CD4-positive, alpha-beta T cell treated with Interleukin-17A for 1 hour (primary cell): ENCODE measurements at places on chromosomes 1 and 21.

GRCh38 chr1:245843101-245843500 is 664.0 kb downstream of the SMYD3 start:
- DNase-seq: no peak

- DNase-seq: no peak
Observed at GRCh38 chr1:27400082-27400962, 7.9 kb downstream of the GPR3 start.

DNA sequence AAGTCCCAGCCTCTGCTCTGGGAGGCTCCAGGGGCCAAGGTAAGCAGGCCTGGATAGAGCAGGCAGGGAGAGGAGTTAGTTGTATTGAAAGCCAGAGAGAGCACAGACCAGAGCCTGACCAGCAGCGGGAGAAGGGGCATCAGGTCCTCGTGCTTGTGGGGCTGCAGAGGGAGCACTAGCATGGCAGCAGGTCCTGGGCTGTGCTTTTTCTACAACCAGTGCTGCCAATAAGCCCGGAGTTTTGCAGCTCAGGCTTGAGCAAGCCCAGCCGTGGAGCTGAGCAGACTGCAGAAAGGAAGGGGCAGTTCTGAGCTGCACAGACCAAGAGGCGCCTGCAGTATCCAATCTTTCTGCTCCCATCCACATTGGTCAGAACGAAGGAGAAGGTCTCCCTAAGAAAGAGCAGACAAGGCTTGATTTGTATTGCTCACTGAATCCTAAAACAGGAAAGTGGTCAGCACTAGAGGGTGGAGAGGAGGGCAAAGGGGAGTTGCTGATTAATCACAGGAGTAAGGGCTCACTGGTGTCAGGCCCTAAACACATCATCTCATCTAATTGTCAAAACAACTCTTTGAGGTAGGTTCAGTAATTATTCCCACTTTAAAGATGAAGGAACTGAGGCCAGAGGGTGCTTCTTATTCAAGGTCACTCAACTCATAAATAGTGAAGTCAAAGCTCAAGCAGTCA is 2.7 kb downstream of the DENND2D start:
- DNase-seq: peak; percentile 72

DNA sequence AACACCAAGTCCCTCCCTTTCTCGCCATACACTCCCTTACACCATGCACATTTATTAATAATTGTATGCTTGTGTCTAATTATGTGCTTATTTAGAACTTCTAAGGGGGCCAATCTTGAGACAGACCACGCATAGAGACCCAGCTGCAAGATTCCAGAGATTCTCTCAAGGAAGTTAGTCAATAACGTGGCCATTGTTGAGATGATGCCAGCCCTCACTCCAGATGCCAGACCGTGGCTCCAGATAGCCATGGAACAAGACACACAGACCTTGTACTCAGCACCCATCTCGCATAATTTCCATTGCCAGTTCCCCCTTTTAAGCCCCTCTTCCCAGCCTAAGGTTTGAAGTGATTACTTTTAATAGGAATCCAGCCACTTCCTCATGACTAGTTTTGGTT is 62.4 kb downstream of the DIRAS3 start:
- DNase-seq: no peak

DNA sequence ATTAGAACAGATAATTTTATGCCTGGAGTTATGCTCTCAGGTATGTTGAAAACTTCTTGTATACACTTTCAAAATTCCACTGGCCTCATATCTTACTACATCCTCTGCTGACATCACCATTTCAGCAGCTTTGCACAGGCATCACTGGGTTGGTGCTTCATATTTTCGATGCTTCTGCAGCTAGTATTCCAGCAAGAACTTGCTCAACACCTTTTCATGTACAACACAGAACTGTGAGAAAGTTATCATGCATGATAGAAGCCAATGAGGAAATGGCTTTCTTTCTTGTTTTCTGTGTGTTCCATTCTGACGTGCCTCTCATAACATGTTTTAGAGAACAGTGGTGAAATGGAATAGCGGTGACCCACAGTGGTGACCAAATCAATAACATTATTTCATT is 5.1 kb upstream of the GBP5 start:
- peak; percentile 64 for DNase-seq

DNA sequence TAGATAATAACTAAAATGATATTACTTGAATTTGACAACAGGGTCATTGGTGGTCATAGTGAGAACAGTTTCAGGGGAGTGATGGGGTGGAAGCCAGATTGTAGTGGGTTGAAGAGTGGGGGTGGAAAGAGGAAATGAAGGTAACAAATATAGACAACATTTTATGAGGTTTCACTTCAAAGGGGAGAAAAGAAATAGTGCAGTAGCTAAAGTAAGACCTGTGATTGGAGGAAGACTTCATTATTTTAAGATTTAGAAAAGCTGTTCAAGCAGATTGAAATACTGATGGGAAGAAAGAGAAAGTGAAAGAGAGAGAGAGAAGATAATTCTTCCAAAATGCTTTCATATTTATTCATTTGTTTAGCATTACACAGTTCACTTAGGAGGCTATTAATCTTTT is 52.0 kb upstream of the KCNA3 start:
- DNase-seq: peak; percentile 33

DNA sequence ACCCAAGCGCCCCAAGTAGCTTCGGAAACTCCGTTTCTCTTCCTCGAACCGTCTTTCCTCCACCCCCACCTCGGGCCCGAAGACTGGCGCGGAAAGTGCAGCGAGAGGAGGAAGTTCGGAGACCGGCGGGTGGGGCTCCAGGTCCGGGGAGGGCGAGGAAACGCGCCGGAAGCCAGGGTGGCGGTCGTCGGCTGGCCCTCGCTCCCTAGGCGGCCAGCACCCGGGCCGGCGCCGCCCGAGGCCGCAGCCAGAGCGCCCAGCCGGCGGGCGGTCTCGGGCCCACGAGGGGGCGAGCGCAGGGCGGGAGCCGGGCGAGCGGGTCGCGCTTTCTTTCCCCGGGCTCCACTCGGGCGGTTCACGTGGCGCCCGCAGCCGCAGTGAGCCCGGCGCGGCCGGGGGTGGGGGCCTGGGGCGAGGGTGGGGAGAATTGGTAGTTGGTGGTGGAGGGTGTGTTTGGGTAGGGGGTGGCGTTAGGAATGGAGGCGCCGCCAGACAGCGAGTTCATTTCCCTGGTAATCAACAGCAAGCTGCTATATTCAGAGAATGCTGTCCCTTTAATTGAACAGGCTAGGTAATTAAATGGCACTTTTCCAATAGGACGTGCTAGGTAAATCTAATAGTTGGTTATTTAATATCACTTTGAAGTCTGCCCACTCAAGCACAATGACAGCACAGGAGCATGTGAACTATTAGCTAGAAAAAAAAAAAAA is 6.7 kb downstream of the LMO4 start:
- DNase-seq: peak; percentile 69

DNA sequence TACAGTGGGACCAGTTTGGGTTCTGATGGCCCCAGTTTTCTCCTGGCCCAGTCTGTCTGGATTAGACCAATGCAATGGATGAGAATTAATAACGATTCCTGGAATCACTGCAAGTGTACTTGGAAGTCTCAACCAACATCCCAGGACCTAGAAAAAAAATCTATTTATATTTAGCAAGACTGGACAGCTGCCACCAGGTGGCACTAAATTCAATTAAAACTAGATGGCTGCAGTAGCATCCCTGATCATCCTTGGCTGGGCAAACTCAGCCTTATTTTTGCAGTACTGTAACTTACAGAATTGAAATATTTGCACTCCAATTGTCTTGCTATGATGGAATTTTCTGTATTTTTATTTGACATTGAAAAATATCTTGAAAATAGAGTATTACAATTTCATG is 165.7 kb downstream of the NCAM2 start:
- peak; percentile 30 for DNase-seq

- no peak for DNase-seq
Observed at GRCh38 chr1:192810253-192810880, 1.5 kb downstream of the RGS2 start.

DNA sequence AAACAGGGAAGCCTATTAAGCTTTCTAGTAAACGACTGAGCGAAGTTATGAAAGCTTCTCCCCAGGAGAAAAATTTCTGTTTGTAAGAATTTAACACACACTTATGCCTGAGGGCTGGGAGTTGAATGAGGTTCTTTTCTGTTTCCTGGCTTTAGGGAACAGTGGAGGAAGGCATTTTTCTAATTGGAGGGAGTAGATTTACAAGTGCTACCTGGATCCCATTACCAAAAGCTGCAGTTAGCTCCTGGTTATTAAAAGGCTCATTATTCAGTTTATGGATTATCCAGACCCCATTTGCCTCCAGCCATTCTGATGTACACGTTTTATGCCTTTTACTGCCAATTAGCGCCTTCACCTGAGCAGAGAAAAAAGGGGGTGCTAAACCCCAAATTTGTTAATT is 7.5 kb downstream of the ST6GALNAC3 start:
- DNase-seq: no peak

DNA sequence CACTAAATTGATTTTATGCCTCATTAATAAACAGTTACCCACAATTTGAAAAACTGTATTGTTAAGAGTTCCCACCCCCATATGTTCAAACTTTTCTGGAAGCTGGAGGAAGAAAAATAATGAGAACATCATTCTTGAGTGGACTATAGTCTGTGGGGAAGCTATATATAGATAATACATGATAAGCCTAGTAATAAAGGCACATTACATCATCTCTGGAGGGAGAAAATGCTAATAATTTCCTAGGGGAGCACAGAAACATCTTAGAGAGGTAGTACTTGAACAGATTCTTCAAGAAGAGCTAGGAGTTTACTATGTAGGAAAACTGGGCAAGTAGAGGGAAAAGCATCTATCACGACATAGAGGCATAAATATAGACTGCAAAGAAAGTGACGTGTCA is 19.6 kb downstream of the CYP2J2 start:
- no peak for DNase-seq

- DNase-seq: no peak
Observed at GRCh38 chr1:7362947-7363346, 408.1 kb upstream of the VAMP3 start.

GRCh38 chr1:244458781-244459180 is 2.3 kb upstream of the CATSPERE start:
- no peak for DNase-seq

GRCh38 chr1:41613689-41614574 is 129.4 kb upstream of the EDN2 start:
- no peak for DNase-seq

GRCh38 chr1:194640322-194640721 is 1453.9 kb upstream of the B3GALT2 start:
- no peak for DNase-seq

DNA sequence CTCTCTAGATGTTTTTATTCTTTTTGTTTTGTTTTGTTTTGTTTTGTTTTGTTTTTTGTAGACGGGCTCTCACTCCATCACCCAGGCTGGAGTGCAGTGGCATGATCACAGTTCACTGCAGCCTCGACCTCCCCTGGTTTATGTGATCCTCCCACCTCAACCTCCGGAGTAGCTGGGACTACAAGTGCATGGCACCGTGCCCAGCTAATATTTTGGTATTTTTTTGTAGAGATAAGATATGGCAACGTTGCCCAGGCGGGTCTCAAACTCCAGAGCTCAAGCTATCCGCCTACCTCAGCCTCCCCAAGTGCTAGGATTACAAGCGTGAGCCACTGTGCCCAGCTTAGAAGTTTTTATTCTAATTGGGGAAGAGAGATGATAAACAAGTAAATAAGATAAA is 13.3 kb upstream of the TP53BP2 start:
- DNase-seq: no peak

GRCh38 chr1:31033598-31033997 is 31.9 kb downstream of the PUM1 start:
- DNase-seq: no peak

DNA sequence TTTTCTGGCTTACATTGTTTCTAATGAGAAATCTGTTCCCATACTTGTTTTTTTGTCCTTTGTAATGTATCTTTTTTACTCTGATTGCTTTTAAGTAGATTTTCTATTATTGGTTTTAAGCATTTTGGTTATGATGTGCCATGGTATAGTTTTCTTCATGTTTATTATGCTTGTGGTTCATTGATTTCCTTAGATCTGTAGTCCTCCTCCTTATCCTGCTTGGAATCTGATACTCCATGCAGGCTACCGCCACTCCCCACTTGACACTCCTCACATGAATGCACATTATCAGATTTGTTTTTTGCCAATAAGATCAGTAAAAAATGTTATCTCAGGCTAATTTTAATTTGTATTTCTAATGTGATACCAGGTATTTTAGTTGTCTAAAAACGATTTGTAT is 20.8 kb downstream of the UROD start:
- no peak for DNase-seq

DNA sequence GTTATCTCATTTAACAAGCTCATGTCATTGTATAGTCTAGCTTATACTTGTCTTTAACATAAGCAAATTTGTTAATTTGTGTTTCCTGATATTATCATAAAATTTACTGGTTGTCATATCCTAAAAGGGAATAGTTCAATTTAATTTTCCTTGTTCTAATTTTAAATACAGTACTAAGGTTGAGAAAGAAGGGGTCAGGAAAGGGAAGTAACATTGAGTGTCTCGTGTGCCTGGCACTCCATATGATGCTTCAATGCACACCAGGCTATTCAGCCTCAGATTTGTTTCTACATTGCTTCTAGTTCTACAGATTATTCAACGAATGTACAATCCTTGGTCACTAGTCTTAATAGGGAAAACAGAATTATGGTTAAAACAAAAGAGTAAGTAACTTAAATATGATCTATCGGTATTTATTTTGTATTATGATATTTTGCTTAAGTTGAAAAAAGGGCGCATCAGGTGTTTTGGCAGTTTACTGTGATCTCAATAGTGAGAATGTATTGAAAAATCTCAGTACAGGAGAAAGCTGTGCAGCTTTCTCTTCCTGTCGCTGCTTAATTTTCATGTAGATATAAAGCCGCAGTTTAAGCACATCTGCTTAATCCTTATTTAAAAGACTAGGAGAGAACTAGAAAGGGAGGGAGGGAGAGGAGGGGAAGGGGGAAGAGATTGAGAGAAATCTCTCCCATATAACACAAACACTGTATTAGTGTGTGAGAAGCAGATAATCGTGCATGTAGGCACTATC is 13.0 kb downstream of the PTPRC start:
- no peak for DNase-seq

GRCh38 chr1:104665300-104665699 is 915.6 kb downstream of the AMY1C start:
- DNase-seq: no peak

DNA sequence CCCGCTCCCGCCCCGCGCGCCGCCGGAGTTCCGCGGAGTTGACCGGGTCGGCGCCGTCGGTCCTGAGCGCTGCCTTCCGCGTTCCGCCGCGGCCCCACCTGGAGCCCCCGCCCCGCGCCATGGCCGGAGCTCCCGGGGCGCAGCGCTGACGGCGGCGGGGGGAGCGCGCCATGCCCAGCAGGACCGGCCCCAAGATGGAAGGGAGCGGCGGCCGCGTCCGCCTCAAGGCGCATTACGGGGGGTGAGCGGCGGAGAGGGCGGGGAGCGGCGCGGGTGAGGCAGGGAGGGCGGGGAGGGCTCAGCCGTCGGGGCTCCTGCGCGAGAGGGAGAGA is 216 bp downstream of the PRKCZ start:
- no peak for DNase-seq

DNA sequence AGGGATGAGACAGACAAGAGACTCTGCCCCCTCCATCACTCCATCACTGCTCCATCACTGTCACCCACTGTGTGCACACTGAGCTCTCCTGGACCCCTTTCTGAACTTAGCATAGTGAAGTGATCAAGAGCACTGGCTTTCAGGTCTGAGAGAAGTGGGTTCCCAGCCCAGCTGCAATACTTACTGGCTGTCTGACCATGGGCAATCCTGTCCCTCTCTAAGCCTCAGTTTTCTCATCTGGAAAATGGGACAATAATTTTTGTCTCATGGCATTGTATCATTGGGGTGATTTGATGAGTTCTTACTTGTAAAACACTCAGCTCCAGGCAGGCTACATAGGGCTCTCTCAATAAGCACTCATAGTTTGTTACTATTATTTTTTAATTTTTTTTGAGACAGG is 7.5 kb upstream of the RPS6KA1 start:
- DNase-seq: no peak

GRCh38 chr1:205066141-205066818 is 18.0 kb downstream of the TMEM81 start:
- no peak for DNase-seq
